ENCODE measurements at places on chromosomes 6 and 20. TPM values are rescaled to one million over a fixed set of nuclear protein-coding genes. Genes with fewer than 3 reads are reported as not detected.

- DNase-seq, result no peak
Measured at GRCh38 chr20:34262488-34263288, 21.5 kb downstream of the ASIP start.

DNA sequence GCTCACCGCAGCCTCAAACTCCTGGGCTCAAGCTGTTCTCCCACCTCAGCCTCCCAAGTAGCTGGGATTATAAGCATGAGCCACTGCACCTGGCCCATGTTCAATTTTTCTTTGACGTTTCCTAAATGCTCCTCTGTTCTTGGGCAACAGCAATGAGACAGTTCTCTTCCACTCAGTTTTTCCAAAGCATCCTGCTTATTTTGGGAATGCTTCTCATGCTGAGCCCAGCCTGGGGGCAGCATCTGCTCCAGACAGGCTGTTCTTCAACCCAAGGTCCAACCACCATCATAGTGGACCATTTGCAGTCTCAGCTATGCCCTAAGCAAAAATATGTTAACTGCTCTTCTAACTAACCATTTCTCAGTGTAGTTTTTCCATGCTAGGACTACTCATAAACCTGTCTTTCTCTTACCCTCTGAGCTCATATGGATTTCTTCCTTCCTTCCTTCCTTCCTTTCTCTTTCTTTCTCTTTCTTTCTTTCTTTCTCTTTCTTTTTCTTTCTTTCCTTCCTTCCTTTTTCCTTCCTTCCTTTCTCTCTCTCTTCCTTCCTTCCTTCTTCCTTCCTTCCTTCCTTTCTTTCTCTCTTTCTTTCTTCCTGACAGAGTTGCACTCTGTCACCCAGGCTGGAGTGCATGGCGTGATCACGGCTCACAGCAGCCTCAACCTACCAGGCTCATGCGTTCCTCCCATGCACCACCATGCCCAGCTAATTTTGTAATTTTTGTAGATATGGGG lies 48.4 kb downstream of the GCNT2 start:
- DNase-seq, result no peak

DNA sequence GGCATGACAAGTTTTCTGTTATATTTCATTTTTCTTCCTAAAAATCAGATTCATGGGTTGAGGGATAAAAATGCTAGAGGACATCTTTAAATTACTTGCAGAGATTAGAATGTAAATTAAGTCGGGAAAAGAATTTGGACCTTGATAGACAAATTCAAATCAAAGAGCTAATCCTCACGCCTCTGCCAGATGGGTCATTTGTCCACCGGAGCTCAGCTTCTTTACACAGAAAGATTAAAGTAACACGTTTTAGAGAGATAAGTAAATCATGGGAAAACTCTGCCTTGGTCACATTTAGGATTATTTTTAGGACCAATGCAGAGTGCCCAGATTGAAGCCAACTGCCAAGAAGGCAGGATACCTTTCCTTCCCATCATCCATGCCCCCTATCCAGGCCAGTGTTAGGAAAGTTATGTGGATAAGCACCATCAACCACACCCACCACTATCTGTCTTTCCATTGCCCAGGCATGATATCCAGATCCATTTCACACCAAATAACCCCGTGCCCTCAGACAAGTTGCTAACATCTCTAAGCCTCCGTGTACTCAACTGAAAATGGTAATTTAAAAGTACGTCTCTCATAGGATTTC lies 397.4 kb upstream of the PLCB4 start:
- no peak for DNase-seq

DNA sequence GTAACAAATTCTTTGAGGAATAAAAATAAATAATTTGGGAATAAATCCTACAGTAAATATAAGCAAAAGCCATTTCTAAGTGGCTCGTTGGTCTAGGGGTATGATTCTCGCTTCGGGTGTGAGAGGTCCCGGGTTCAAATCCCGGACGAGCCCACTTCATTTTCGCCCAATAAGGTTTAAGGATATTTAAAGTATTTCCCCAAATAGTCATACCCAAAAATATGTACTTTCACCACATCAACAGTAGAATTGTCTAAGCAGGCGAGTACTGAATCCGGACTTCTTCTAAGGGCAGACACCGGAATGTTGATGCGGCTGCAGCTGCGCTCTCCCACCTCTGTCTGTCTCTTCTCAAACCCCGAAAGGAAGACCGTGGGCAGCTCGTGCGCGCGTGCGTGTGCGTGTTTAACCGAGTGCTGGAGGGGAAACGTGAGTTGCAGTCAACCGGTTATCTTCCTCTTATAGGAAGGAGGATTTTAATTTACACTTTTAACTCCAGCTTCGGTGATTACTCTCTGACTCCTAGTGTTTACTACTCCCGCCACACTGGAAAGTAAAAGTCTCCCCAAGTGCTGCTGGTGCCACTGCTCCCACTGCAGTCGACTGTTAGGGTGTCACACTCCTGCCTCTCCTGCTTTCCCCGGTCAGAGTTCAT lies 155.7 kb upstream of the PRSS16 start:
- DNase-seq, result no peak

The PLEKHG1 gene
- total RNA-seq, result 27.8 TPM

The OR12D3 gene
- total RNA-seq, result not detected

The VGLL2 gene
- total RNA-seq, result not detected

The PPP1R10 gene
- total RNA-seq, result 44.9 TPM

GRCh38 chr6:131084982-131085381 lies 21.9 kb upstream of the EPB41L2 start:
- DNase-seq, result no peak

The MARCKS gene
- total RNA-seq, result 102 TPM

DNA sequence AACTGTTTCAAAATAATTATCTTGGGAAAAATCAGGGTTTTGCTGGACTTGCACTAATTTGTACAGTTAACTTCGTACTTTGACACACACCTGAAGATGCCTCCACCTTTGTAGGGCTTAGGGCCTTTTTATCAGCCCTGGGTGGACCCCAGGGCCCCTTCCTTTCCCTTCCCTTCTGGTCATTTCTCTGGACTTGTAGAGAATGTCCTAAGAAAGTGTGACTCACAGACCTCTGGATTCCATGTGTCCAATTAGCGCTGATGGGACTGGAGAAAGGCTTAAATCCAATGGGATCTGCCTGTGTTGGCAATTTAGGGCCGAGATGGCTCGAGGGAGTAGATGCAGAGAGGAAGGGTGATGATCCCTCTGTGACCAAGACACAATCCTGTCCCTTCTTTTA lies 9.3 kb downstream of the TRIM15 start:
- DNase-seq, result no peak

- no peak for DNase-seq
Measured at GRCh38 chr6:144467921-144468320, 182.8 kb downstream of the UTRN start.

The CCM2L gene
- total RNA-seq, result 13.5 TPM
